A673 (cell line): ENCODE measurements at places on chromosomes 1 and 21.

DNA sequence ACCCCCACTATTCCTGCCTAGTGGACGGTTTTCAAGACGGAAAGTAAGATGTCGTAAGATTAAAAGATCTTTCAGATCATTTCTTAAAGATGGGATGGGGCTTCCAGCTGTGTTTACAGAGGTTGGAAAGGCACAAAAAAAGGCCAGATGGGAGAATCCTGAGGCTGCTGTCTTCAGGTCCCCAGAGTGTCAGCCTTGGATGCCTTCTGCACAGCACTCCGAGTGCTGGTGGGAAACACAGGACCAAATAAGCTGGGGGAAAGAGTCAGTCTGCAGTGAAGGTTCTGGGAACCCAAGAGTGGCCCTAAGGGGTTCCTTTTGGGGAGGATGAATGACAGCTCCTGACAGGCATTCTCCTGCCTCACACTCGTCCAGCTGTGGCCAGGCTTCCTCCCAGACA lies 96.5 kb downstream of the COLGALT2 start:
- H3K4me3 ChIP-seq: no peak overlapping the region
- peaks cover 8% of the 10 kb centered on the region for H3K36me3 ChIP-seq
- DNase-seq: no peak
- no peaks in the 10 kb centered on the region for H3K27me3 ChIP-seq
- H3K4me1 ChIP-seq: peaks cover 22% of the 10 kb centered on the region
- no peak overlapping the region for H3K27ac ChIP-seq

DNA sequence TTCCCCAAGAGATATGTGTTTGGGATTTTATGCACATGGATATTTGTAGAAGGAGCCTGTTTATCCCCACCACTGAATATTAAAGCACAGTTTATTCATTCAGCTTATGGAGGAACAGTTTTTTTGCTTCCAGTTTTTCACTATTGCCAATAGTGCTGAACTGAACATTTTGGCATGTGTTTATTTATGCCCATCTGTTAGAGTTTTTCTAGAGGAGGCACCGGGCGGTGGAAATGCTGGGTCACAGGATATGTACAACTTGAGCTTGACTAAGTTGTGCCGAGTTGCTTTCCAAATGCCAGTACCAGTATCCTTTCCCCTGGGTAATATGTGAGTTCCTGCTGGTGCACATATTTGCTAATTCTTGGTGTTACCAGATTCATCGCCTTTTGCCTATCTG lies 111.3 kb downstream of the GREM2 start:
- H3K27ac ChIP-seq: no peak overlapping the region
- H3K36me3 ChIP-seq: no peaks in the 10 kb centered on the region
- H3K4me3 ChIP-seq: no peak overlapping the region
- peaks cover 11% of the 10 kb centered on the region for H3K27me3 ChIP-seq
- no peak for DNase-seq

GRCh38 chr1:56266359-56266758 lies 313.0 kb downstream of the PLPP3 start:
- H3K27me3 ChIP-seq: peaks cover 5% of the 10 kb centered on the region
- DNase-seq: no peak
- H3K36me3 ChIP-seq: no peaks in the 10 kb centered on the region
- H3K27ac ChIP-seq: no peak overlapping the region

DNA sequence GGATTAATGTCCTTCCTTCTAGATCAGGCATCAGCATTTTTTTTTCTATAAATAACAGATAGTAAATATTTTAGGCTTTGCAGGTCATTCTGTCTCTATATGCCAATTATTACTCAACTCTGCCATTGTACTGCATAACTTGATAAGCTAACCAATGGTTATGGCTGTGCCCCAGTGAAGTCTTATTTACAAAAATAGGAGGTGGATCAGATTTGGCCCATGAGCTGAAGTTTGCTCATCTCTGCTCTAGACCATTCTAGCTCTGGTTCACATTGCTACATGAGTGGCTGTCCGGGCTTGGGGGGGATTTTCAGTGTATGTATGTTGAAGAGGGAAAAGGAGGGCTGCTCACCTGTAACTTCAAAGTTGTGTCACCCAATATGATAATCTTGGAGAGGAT lies 10.1 kb downstream of the RAB7B start:
- no peak overlapping the region for H3K27ac ChIP-seq
- no peak for DNase-seq
- no peaks in the 10 kb centered on the region for H3K27me3 ChIP-seq
